ENCODE measurements at places on chromosomes 13 and 19.

DNA sequence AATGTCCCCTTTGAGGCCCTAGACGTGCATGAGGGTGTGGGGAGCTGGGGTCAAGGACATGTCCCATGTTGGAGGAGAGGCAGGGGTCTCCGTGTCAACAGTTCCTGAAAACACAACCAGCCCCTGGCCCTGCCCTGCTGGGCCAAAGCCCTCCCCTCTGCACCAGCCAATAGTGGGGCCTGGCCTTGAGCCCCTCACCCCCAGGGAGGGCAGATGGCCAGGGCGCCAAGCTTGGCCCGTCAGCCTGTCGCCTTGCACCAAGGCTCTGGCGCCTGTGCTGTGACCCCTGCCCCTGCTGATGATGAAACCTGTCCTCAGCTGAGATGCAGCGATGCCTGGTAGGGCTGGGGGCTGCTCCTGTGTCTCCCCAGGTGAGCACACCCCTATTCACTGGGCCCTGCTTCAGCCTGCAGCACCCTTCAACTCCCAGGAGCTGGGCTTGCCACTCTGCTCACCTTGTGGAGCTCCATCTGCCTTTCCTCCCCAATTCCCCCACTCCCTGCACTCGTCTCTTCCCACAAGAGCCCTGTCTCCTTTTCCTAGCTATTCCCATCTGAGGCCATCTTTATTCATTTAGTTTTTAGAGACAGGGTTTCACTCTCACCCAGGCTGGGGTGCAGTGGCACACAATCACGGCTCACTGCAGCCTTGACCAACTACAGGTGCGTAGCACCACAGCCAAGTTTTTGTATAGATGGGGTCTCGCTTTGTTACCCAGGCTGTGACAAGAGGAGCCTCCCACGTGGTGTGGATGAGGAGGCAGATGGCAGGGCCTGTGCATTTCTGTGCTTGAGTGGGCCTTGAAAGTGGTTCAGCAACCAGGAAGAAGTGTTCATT lies 2.1 kb upstream of the HAMP start:
- DNase-seq, result no peak

DNA sequence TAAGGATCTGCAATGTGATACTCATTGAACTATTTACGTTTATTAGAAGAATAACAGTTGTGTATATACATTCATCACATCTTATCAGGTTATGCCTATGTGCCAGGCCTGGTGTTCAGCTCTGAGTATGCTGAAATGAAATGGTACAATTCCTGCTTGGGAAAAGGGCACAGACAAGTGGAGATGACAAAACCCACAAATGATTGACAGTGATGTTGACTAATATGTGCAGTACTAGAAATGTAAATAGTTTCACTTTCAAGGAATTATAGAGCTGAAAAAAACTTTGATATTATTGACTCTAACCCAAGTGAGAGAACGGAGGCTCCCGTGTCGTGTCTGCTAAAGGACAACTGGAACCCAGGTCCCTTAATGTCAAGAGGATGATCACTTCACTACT lies 386.8 kb upstream of the DACH1 start:
- DNase-seq, result no peak

- DNase-seq, result no peak
These were observed 317.2 kb downstream of the OXGR1 start for GRCh38 chr13:96677029-96677428.

GRCh38 chr13:95628488-95628887 lies 16.0 kb downstream of the DZIP1 start:
- no peak for DNase-seq

DNA sequence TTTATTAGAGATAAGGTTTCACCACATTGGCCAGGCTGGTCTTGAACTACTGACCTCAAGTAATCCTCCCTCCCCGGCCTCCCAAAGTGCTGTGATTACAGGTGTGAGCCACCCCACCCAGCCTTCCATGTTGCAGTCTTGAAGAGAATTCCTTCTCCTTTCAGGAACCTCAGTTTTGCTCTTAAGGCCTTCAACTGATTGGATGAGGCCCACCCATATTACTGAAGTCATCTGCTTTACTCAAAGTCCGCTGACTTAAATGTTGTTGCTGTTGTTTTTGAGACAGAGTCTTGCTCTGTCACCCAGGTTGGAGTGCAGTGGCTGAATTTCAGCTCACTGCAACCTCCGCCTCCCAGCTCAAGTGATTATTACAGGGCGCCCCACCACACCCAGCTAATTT lies 33.5 kb downstream of the RASL11A start:
- no peak for DNase-seq

GRCh38 chr19:15962319-15962718 lies 13.5 kb downstream of the OR10H4 start:
- no peak for DNase-seq

- no peak for DNase-seq
These were observed 25.3 kb upstream of the HOMER3 start for GRCh38 chr19:18966307-18966706.

DNA sequence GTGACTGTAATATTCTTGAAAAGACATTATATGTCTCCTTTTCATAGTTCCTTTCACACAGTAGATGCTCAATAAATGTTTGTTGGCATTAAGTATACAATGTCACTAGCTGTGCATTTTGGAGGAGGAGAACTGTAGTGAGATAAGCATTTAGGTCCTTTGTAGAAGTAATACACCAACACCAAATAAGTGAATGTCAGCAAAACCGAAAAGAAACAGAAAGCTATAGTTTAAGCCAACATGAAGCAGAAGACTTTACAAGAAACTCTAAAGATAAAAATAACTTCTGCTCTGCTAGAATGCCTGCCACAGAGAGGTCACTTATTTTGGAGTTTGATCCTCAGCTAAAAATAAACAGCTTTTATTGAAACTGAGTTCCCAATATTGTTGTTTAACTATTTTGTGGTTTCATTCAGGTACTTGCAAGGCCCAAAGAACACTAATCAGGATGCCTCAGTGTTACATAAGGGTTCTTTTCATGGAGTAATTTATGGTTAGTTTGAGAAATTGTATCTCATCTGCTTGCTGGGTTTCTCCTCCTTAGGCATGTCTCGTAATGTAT lies 86.2 kb downstream of the STARD13 start:
- no peak for DNase-seq

DNA sequence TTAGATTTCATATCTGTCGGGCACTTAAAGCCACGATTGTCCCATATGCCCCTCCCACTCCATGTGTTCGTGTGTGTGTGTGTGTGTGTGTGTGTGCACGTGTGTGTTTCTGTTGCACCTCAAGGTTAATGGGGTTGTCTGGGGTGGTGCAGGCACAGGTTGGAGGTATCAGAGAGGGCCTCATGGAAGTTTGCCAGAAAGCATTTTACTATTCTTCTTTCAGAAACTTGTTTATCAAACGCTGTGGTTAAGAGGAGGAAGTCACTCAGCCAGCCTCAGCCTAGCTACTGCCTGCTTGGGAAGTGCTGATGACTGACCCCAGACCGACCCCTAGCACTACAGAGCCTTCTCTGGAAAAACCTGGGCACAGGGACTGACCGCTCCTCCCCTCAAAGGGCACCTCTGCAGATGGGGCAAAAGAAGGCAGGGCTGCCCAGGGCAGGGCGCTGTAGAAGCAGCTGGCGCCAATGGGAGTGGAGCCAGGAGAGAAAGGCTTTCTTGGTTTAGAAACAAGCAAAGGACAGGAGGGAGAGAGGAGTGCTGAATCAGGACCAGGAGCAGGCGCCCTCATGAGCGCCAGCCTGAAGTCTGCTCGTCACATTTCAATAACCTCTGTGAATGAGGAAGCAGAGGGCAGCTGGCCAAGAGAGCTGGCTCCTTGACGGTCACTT lies 3.9 kb downstream of the SIAH3 start:
- no peak for DNase-seq

DNA sequence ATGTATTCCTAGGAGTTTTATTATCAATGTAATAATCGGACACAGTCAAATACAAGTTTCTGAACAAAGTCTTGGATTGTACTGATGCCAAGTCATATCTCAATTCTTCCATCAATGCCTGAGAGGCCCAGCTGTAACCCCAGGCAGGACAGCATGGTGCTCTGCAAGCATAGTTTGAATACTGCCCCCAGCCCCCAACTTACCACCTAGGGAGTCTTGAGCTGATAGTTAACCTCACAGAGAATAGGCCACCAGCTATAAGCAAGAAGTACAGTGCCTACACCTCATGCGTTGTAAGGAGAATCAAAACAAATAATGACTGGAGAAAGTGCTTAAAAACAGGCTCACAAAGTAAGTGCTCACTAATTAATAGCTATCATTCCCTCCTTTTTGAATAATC lies 2.7 kb downstream of the PROSER1 start:
- DNase-seq, result peak; percentile 12

- DNase-seq, result no peak
These were observed 76.2 kb downstream of the DHRS12 start for GRCh38 chr13:51727634-51728274.

Data from HEK293T (cell line).